Right renal cortex interstitium (tissue), 3 donors: ENCODE measurements at places on chromosomes 2 and 18. TPM values are rescaled to one million over a fixed set of nuclear protein-coding genes. Genes with fewer than 3 reads are reported as not detected.

- DNase-seq: no peak
Observed at GRCh38 chr18:63067939-63068338, 251.6 kb downstream of the BCL2 start.

DNA sequence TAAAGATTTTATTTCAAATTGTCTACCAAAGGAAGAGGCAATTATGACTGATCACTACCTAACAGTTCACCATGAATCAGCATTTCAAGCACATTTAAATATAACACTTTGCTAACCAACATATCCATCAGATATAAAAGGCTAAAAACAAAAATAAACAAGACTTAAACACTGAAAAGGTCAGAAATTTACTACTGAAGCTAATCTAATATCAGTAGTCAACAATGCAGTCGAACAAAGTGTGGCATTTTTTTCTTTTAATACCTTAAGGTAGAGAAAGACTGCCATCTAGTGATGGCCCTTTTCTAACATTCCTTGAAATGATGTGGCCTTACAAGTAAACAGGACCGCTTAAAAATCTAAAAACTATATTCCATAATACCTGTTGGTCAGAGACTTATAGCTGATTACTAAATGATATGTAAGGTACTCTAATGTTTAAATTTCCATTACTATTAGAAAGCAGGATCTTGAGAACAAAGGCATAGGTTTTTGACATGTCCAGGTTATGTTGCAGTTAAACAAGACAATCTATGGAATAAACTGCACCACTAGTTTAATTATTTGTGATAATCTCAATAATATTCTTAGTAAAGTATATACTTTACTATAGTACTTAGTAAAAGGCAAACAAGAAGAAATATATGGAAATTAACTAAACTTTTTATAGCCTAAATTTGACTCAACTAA, 80.0 kb downstream of the EXOC6B start:
- peak; percentile 50 for DNase-seq

SERPINB4 gene
- not detected for polyA plus RNA-seq

DNA sequence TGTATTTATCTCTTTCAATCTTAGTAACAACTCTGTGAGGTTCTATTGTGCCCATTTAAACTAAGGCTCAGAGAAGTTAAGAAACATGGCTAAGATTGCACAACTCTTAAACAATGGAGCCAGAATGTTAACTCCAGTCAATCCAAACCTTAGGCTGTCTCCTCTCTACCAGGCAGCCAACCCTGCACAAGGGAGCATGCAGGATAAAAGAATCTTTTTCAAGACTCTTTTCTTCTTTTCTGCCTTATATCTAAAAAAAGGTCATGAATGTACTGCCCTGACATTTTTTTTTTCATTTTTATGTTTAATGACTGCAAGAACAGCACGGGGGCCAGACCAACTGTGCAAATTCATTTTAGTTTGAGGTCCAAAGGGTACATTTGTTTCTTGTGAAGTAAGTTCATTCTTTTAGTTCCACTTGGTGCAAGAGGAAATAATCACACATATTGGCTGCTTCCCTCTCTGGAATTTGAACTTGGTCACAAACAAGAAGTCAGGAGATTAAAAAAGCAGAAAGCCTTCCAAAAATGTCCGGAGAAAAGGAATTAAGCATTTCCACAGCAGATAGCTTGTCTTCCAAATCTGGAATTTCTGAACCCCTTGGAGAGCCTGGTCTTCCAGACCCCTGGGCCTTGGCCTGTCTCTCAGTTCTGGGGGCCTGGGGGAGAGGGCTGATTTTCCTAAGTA, 96.0 kb upstream of the RIOK3 start:
- no peak for DNase-seq

DNA sequence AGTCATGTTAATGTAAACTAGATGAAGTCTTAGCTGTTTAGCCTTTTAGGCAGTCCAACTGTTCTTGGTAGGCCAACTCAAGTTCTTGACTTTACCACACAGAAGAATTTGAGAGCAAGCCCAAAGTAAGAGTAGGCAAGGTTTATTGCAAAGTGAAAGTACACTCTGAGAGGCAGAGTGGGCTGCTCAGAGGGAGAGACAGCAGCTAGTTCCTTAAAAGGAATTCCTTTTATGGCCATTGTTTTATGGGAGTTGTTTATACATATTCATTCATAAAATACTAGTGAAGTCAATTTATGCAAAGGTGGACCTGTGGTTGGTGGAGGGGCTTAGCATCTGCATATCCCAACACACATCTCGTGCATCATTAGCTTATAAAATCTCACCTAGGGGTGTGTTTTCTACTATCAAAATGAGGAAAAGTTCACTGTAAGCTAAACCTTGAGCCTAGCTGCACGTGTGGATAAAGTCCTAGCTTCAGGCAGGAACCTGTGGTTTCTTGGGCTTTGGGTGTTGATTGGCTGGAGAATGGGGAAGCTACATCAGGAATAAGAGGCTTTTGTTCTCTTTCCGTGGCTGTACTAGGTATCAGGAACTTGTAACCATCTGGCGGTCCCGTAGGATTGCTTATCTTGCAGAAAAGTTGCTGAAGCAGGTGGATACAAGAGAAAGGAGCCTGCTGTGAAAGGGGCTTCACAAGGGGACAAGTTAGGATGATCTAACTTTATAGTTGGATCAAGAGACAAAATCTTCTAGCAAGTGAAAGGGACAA, 110.4 kb upstream of the GULP1 start:
- DNase-seq: no peak

CNPPD1 gene
- 61.5 TPM for polyA plus RNA-seq

- no peak for DNase-seq
Observed at GRCh38 chr2:181894381-181894780, 2.9 kb downstream of the ITPRID2 start.

DNA sequence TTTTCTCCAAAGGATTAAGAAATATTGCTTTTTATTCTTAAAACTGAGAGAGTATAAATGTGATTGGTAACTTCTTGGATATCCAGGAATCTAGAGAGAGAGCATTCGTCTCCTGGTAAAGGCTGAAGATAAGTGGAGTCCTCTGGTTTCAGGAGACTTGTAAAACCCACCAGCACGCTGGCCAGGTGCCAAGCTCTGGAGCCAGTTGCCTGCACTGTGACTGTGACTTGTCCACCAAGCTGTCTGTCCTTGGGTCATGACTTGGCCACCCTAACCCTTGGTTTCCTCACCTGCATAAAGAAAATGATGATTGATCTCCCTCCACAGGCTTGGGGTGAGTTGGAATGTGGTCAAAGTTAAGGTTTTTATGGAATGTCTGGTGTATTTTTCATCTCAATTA, 185.4 kb upstream of the NCKAP5 start:
- DNase-seq: no peak

CYS1 gene
- 89.9 TPM for polyA plus RNA-seq
